H1 (cell line): ENCODE measurements at places on chromosomes 4 and X.
A peak's percentile ranks its signal among the peaks of the same experiment; 100 is the strongest.

- no peak for DNase-seq
Measured at GRCh38 chr4:38132107-38132673, 172.0 kb downstream of the PTTG2 start.

DNA sequence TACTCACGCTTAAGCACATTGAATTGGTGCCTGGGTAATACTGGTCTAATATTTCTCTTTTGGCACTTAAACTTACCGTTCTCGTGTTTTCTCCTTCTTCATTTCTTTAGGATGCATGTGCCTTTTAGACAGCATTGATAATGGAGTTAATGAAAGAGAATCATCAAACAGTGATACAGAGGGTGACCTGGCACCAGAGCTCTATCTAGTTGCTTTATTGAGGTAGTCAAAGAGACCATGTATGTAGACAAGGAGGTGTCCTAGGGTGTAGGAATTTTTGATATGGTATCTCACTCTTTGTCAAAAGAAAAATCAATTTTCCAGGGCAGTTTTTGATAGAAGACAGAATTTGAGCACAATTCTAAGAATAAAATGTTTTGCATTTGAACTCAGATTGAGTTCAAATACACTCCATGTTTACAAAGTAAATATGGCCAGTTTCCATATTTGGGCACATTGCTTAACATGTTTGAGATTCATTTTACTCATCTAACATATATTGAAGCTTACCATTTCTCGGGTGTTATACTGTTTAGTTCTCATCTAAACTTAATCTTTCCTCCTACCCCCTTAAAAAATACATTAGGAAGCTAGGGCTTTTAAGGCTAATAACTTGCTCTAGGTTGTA is 92.0 kb downstream of the WWC2 start:
- no peak for DNase-seq

DNA sequence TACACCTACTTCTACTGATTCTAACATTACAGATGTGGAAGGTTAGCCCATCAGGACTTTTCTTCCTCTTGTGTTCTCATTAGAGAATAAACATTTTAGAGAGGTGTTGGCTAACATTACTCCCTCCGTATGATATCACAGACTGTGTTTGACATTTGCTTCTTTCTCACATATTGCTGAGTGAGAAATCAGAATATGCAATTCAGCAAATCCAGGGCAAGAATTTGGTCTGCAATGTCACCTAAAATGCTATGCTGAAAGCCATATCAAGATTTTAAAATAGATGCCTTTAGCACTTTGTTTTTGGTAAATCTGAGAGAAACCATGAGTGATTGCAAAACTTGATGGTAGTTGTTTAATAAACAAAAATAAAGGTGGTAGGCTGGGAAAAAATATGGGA is 319.1 kb downstream of the C4orf33 start:
- DNase-seq: no peak

DNA sequence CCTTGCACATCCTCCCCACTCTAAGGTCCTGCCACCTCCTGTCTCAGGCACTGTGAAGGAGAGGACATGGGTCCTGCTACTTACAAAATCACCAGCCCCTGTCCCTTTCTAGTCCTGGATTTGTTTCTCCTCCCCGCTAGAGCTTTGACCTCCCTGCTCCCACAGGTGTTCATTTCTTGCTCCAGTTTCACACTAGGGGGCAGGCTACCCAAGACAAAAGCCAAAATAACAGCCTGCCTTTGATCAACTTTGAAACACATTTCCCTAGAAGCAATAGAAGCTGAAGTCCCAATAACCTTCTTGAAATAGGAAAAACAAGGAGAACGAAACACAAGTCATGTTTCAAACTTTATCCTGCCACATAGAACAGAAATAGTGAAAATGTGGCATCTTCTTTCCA is 164.4 kb downstream of the QDPR start:
- peak; percentile 55 for DNase-seq

DNA sequence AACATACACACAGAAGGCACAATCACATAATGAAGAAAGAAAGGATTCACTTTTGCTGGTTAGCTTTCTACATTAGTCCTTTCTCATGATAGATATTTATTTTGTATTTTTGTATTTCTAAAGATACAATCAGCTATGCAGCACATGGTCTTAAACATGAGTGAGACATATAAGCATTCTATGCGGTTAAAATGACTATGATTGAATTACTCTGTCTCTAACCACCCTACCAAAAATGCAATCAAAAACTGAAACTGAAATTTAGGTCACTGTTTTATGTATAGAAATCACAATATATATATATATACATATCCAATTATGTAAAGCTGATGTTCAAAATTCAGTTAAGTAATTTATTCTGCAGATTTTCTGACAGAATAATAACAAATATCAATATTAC is 21.9 kb downstream of the CXXC4 start:
- DNase-seq: no peak

- DNase-seq: no peak
Measured at GRCh38 chrX:133350751-133351150, 64.5 kb downstream of the GPC4 start.

GRCh38 chrX:69152417-69152841 is 12.8 kb downstream of the PJA1 start:
- no peak for DNase-seq
